ENCODE measurements at places on chromosomes 3 and 15.
A peak's percentile ranks its signal among the peaks of the same experiment; 100 is the strongest.

DNA sequence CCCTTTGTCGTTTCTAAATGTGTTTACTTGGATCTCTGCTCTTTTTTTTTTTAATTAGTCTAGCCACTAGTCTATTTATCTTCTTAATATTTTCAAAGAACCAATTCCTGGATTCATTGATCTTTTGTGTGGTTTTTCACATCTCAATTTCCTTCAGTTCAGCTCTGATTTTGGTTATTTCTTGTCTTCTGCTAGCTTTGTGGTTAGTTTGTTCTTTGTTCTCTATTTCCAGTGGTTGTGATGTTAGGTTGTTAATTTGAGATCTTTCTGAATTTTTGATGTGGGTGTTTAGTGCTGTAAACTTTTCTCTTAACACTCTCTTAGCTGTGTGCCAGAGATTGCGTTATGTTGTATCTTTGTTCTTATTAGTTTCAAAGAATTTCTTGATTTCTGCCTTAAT is 446.1 kb downstream of the CNTN4 start:
- no peak for DNase-seq

DNA sequence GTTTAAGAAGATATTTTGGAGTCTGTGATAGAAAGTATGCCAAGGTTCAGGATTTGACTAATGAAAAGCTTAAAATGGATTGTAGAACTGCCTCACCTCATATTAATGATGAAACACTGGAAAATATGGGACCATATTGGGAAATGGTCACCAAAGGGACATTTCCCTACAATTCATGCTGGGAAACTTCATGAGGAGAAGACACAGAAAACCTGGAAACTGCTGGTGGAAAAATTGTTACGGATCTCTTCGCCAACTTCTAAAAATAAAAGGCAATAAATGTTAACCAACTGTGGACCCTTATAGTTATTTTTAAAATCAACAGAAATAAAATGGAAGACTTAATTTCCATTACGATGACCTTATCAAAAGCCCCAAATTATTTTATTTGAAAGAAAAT is 97.6 kb upstream of the FRMD4B start:
- no peak for DNase-seq

GRCh38 chr3:134075846-134076245 is 46.1 kb upstream of the SLCO2A1 start:
- no peak for DNase-seq

DNA sequence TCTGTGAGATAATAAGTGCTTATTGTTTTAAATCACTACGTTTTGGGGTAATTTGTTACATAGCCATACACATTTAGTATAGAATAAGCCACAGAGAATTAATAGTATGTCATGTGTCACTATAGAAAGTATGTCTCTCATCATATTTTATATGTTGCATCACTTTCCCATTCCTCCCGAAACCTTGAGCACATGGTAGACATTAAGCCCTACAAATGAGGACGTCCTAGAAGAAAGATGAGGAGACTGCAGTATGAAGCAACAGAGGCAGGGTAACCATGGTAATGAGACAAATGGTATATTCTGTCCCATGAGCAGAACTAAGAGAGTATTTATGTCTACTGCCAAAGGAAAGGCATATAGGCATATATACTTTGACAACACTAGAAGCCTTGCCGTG is 720.2 kb downstream of the ROBO1 start:
- no peak for DNase-seq

DNA sequence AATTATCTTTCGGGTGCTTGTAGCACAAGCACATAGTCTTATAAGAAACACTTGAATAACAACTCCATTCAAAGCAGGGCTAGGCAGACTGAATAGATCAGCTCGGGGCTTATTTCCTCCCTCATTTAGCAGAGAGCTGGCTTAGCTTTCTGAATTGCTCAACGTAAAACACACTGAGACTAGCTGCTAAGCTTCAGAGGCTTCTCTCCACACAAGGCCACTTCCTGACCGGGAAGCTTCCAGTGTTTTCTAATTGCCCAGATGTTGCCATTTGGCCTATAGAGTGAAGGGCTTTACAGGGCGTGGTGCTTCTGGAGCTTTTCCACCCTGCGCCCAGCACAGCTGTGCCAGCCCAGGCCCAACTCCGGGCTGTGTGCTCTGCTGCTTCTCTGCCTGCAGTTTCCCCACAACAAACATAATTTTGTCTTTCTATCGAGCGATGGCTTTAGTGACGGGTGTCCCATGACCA is 16.6 kb downstream of the FAM240A start:
- DNase-seq, result no peak

GRCh38 chr15:41464889-41465580 is 28.6 kb upstream of the ITPKA start:
- no peak for DNase-seq

DNA sequence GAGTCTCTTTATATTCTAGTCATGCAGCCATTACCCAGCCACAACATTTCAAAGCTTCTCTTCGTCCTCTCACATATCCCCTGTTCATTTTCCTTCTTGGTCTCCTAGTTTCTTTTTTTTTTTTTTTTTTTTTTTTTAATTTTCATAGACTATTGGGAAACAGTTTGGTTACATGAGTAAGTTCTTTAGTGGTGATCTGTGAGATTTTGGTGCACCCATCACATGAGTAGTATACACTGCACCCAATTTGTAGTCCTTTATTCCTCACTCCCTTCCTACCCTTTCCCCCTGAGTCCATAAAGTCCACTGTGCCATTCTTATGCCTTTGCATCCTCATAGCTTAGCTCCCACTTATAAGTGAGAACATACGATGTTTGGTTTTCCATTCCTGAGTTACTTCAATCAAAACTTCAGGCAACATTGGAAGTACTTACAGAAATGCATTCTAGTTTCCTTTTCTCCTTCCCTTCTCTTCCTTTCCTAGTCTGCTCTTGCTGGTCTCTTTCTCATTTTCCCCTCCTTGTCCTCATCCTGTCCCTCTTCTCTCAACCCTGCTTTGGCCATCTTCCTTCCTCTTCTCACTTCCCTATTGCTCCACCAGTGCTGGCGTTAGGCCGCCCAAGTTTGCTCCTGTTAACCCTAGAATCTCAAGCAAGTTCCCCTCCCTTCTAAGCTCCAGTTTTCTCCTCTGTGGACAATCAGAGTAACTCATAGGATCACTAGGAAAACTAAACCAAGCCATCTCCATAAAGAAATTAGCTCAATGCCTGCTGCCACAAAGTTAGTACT is 4.8 kb downstream of the ATP8B4 start:
- DNase-seq, result no peak

GRCh38 chr3:98553753-98554152 is 22.0 kb downstream of the GPR15 start:
- DNase-seq, result no peak

GRCh38 chr3:142028243-142028777 is 121.0 kb downstream of the TFDP2 start:
- DNase-seq, result peak; percentile 40

GRCh38 chr15:49428409-49429095 is 5.5 kb downstream of the FGF7 start:
- DNase-seq, result peak; percentile 42

GRCh38 chr3:157837336-157837735 is 268.9 kb downstream of the SHOX2 start:
- no peak for DNase-seq

DNA sequence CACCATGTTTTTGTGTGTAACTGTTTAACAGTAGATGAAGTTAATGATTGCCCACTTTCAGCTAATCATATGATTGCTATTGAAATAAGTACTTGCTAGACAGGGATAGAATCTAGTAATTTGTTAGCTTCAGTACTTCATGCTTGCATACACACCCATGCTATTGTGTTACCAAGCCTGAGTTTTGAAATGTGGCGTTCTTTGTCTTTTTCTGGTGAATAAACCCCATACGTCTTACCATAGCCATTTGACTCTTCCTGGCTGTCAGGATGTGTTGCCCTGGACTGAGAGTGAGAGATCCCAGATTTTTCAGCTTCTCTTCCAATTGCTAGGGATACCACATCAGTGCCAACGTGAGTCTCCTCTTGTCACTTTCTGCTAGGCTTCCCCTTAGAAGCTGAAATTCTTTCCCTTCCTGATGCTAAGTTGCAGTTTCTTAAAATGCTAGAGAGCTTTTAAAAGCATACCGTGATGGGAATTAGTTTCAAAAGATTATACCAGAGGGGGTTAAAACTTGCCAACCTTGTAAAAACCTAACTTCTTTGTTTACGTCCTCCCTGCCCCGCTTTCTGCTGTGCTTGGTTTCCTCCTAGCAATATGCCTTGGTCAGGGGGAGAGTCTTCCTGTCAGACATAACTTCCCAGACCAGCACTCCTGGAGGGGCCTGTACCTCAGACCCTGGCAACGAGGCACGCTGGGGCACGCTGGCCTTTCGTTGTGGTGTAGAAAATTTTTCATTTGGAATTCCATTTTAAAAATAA is 62.9 kb upstream of the ULK4 start:
- no peak for DNase-seq

- DNase-seq, result no peak
Observed at GRCh38 chr15:69958496-69959084, 139.1 kb downstream of the TLE3 start.

GRCh38 chr3:148232389-148232788 is 465.3 kb upstream of the AGTR1 start:
- DNase-seq, result no peak

GRCh38 chr15:31403606-31404005 is 77.0 kb downstream of the KLF13 start:
- DNase-seq, result no peak

DNA sequence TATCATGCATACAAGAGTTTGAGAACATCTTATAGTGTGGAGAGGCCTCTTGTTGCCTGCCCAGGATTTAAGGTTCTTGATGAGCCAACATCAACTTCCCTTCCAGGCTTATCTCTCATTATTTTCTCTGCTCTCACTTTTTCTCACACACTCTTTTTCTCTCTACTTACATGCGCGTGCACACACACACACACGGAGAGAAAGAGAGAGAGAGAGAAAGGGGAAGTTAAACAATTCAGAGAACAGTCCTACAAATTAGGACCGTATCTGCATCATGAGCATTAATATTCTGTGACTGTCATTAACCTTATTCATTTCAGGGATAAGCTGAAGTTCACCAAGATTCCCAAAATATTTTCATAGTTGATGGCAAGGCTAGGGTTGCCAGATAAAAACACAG is 269.0 kb downstream of the ZNF621 start:
- DNase-seq, result no peak

- DNase-seq, result no peak
Observed at GRCh38 chr3:46490338-46491084, 7.3 kb upstream of the RTP3 start.

DNA sequence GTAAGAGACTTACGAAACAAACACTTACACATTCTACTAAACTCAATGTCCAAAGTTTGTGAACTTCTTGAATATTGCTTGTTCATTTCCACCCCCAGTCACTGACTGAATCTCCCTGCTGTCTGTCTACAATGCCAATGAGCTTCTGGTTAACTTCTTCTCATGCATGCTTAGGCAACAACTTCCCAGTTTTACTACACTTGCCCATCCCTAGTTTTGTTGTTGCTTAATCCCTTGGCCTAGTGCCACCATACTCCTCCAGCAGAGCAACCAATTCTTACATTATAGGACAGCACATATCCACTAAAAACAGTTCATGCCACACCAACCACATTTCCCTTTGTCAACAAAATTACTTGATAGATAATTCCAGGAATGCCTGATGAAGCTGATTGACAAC is 40.9 kb upstream of the CCR2 start:
- DNase-seq, result no peak

DNA sequence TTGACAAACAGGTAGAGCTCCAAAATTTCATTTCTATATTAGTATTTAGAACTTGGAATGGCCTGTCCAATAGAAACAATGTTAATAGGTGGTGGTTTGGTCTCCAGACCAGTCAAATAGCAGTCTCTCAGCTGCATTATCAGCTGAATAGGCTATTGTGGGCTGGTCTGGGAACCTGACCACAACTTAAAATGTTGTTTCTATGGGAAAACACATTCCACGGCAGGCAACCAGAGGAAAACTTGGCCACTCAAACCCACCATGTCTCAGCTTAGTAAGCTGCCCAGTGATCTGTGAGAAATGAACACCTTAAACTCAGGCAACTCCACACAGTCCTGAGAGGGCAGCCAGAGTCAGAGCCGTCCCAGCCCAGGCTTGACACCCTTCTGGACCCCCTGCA is 20.4 kb downstream of the FBN1 start:
- DNase-seq, result no peak

DNA sequence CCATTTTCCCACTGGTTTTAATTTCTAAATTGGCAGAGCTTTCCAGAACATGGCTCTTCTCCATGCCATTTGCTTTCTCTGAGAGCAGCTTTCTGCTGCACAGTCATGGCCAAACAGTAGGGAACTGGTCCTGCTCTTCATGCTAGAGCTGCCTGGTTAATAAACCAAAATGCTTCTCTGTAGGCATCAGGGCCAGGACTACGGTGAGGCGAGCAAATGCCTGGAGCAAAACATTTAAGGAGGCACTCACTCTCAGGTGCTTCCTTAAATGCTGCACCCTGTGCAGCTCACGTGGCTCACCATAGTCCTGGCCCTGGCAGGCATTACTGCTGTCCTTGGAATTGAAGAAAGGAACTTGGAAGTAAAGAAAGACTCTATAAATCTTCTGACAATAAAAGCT is 48.5 kb upstream of the PPP2R3A start:
- DNase-seq, result no peak

- DNase-seq, result peak; percentile 59
Observed at GRCh38 chr15:60830479-60830878, 351.5 kb upstream of the ICE2 start.

GRCh38 chr3:55267206-55267930 is 219.7 kb downstream of the WNT5A start:
- no peak for DNase-seq

DNA sequence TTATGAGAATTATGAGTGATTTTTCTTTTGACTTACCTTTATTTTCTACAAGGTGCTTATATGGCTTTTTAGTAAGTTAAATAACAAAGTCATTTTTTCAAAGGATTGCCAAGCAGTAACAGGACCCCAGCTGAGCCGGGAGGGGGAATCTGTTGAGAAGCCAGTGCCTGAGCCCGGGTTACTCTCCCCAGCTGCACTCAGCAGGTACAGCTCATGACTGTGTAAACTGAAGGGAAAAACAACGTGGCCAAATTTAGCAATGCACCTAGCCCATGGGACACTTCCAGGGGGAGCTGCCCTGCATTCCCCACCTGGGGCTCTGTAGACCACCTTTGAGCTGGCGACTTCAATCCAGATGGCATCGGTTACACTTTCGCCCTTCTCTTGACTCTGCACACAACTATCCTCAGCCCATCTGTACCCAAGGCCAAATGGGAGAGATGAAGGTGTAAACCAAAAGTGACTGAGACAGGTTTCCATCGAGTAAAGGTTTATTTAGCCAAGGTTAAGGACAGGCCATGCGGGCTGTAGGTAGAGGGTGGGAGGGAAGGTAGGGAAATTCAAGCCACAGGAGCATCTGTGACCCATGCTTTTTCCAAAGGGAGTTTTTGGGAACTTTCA is 18.2 kb upstream of the HCN4 start:
- DNase-seq, result no peak

DNA sequence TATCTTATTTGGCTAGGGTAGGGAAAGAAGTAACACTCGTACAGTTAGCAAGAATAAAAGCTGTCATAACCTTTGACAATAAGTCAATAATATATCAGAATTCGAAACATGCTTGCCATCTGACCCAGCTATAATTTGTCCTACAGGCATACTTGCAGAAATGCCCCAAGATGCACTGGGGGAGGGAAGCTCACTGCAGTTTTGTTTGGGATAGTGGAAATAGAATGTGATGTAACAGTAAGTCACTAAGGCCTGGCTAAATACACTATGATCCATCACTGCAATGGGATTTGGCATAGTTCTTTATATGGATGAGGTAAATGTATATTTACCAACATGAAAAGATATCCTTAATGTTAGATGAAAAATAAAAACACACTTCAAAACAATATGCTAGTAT is 25.5 kb upstream of the TMOD3 start:
- no peak for DNase-seq

All from GM04504 (cell line).